T follicular helper cell (primary cell): ENCODE measurements at places on chromosomes 4 and X.

DNA sequence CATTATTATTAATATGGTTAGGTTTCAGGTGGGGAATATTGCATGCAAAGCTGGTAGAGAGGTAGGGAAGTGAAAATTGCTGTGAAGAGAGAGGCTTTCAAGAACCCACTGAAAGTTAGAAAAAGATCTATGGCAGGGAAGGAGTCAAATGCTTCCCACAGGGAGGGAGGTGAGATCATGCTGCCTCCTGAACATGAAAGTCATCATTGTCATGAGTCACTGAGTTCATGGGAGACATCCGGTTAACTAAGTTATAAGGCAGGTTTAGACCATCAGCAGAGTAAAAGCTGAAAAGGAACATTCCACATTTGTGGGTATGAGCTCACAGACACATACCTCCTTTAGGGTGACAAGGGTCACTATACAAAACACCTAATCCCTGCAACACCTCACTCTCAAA is 16.2 kb downstream of the GATB start:
- no peak for DNase-seq

GRCh38 chr4:153763404-153763803 is 3.6 kb upstream of the RNF175 start:
- no peak for DNase-seq

DNA sequence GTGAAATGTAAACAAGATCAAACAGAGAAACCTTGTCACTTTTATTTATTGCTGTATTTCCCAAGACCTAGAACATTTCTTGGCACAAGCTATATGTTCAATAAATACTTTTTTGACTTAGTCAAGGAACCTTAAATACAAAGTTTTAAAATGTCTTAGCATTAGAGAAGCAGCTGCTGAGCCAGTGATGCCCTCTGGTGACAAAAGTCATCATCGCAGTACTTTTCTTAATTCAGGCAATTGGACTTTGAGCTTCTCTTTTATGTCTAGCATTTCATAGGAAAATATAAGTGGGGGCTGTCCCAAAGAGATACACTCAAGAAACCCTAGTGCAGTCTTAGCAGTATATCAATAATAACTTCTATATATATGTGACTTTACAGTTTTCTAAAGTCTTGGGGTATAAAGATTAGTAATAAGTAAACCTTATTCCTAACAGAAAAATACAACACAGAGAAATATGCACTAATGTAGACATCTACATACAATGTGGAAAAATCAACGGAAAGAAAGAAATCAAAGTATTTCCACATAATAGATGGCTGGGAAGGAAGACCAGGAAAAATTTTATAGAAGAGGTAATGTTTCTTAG is 118.4 kb downstream of the DTHD1 start:
- DNase-seq = peak; percentile 25

DNA sequence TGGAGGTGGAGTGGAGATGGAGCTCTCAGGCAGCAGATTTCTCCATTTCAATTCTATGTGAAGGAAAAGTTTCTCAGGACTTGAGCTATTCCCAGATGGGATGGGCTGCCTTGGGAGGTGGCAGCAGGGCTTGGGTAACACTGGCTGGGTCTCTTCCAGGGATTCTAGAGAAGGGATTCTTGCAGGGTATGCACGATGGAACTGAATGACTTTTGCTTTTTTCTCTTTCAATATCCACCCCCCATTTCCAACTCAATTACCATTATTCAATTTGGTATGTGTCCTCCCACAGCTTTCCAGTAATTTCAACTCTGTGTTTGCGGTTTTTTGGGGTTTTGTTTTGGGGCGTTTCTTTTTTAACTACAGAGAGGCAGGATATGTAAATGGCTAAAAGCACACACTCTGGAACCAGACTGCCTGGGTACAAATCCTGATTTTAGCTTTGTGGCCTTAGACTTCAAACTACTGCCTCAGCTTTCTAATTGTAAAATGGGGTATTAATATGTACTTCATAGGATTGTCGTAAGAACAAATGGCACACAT is 228.8 kb downstream of the EVC2 start:
- DNase-seq = no peak

DNA sequence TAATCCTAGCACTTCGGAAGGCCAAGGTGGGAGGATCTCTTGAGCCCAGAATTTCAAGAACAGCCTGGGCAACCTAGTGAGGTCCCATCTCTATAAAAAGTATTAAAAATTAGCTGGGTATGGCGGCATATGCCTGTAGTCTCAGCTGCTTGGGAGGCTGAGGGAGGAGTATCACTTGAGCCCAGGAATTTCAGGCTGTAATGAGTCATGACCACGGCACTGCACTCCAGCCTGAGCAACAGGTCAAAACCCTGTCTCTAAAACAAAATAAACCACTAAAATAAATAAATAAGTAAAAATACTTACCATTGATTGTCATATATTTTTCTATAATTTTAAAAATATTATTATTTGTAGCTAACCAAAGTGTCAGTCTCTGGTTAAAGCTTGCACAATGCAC is 315.6 kb upstream of the SMIM31 start:
- no peak for DNase-seq

DNA sequence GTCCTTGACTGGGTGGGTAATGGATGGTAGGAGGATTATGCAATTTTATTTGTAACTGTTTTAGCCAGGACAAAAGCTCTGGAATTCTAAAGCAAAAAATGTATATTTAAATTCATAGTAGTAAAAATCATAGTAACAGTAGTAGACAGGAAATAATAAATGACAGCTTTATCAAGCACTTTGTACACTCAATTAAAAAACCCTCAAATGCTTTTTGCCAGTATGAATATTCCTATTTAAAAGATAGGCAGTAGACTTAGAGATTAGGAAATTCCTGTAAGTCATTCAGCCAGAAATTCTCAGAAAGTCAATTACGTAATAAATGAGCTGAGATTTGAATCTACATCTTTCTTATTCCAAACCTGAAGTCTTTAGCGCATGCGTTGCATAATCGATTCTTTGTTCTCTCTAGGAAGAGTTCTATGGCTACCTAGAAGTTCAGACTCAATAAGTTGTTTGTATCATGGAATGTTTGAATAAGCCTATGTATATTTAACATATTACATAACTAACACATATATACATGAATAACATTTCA is 2.5 kb downstream of the AADAT start:
- DNase-seq = no peak

- no peak for DNase-seq
Observed at GRCh38 chr4:184900184-184900583, 74.4 kb upstream of the ACSL1 start.

- DNase-seq = no peak
Observed at GRCh38 chrX:2449135-2449886, 51.5 kb downstream of the DHRSX start.

DNA sequence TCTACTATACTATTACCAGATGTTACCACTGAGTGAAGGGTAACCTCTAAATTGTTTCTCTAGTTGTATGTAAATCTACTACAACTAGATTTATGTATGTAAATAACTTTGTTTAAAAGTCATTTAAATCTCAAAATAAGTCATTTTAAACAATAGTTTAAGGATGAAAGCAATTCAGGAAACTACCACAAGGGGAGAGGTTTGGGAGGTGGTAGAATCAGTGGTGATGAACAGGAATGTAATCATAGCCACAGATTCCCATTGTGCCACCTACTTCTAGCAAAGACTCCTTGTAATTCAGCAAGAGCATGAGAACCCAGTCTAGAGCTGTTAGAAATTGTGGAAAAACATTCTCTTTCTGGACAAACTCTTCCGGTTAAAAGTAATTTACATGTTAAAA is 234.6 kb downstream of the SLC7A11 start:
- DNase-seq = no peak

- no peak for DNase-seq
Observed at GRCh38 chrX:131394384-131394783, 105.3 kb upstream of the IGSF1 start.

DNA sequence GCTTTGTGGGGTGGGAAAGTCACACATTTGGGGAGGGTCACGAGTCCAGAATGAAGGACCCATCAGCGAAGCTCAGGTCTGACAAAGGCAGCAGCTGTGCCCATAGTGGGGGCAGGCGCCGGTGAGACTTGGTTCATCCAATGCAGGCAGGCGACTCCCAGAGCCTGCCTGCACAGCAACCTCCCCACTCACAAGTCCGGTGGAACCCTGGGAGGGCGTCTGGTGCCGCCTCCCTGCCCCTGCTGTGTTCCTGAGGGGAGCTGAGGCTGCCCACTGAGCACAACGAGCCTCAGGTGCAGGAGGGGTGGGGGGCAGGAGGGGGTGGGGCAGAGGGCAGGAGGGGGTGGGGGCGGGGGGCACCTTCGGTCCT is 13.7 kb downstream of the LRPAP1 start:
- DNase-seq = no peak

DNA sequence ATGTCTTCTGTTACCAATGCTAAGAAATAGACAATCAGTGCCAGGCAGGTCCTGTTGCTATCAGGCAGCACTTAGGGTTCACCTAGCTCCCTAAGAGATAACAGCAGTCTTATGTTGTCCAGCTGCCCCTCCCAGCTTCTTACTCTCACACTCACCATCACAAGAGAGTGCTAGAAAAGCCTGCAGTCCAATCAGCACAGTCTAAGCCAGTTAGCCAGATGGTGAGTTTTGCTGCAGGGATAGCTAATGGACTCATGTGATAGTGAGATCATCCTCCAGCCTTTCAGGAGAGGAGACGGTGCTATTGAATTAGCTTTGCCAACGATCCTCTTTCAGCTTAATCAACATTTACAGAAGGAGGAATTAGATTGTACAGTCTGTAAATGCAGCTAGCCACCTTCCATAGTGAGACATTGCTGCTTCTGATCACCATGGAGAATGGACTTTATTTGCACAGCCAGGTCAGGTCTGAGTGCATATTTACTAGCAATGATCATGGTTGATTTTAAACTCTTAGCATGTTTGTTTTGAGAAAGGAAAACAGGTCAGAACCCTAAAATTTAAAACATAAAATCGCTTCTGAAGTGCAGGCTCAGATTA is 438.3 kb downstream of the CENPC start:
- DNase-seq = no peak

DNA sequence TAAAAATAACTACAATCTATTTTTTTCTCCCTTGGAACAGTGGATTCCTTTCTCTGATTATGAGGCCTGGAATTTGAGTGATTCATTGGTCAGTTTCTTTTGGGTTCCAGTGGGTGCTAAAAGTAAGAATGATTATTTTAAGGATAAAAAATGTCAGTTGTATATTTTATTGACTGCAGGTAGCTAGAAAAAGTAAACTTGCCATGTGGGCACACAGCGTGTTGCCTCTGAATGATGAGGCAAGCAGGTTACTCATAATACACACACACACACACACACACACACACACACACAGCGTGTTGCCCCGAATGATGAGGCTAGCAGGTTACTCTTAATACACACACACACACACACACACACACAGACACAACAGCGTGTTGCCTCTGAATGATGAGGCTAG is 13.8 kb downstream of the GALNT7 start:
- DNase-seq = no peak

DNA sequence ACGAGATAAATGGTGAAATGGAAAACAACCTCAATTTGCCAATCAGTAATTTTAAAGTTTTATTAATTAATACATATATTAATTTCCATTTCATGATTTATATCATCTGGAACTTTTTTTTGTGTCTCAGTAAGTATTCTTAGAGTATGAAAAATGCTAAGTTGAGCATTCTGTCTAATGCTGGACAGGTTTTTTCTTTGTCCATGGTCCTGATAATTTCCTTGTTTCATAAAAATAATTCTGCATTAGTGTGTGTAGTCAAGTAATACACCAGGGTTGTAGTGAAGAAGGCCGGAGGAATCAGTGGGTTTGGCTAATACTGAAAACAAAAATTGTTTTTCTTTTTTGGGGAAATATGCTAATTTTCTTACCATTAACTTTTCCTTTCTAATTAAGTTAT is 9.9 kb downstream of the ANAPC4 start:
- DNase-seq = no peak

DNA sequence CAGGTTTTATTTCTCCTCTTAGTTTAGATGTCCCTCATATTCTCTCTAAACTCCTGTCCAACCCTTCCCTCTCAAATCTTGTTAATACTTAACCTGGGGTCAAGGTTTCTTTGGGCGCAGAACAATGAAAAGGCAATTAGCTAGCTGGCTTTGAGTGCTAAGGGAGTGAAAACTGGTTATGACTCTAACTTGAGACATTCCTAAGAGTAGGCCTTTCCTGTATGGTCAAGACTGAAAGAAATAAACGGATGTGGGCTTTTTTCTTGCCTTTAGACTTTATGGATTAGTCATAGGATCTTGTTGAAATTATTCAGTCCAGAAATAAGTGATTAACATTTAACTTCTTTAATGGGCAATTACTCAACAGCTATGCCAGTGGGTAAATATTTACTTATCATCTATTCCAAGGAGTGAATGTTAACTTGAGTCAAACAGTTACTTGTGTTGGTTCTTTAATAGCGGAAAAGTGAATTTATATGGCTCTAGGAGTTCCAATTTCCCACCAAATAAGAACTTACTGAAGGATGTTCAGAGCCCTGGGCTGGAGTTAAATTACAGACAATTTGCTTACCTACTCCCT is 141.7 kb upstream of the SCML1 start:
- no peak for DNase-seq

- no peak for DNase-seq
Observed at GRCh38 chr4:41652971-41653370, 95.6 kb downstream of the PHOX2B start.

DNA sequence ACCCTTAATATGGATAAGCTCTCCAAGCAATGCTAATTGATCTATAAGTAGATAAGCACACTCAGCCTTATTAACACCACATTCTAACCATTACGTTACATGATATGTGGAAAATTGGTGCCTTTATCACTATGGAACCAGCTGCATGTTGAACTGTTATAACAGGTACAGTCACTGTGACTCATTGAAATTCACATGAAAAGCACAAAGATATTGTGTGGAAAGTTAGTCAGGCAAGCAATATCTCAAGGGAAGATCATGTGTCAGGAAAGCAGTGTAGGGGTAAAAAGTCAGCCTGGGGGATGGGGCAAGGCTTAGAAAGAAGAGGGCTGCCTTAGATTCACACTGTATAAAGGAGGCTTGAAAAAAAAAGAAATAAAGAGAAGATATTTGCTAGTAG is 313.7 kb upstream of the SMIM31 start:
- no peak for DNase-seq

- DNase-seq = no peak
Observed at GRCh38 chr4:184612074-184612473, 37.2 kb downstream of the CASP3 start.

DNA sequence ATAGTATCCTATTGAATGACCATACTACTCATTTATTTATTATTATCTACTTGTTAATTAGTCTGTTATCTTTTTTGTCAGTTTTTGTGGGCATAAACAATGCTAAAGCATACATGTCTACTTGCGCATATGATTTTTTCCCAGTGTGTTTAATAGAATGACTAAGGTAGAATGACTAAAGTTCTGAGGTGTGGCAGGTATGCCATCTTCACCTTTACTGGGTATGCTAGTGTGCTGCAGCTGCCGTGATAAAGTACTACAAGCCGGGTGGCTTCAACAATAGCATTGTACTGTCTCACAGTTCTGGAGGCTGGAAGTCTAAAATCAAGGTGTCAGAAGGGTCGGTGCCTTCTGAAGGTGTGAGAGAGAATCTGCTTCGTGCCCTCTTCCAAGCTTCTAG is 19.2 kb downstream of the CD38 start:
- DNase-seq = no peak

DNA sequence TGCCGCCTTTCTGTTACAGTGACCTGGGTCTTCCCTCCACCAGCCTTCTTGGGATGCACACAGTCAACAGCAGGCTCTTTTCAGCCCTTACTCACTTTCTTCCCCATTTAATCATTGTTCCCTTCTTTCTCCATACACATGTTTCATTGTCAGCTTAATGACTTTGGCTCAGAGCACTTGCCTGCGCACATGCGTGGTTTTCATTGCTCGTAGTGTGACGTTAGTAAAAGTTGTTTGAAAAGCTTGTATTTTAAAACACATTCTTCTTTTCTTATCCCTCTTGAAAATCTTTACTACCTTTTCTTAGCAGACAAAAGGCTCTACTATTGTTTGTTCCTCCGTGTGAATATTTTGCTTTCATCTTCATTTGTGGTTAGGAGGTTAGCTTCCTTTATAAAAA is 19.7 kb upstream of the SCOC start:
- no peak for DNase-seq
